ENCODE measurements at places on chromosomes 11 and 22. TPM values are rescaled to one million over a fixed set of nuclear protein-coding genes. Genes with fewer than 3 reads are reported as not detected.

Gene CNGA4
- total RNA-seq = 0.63 TPM

Gene MS4A6E
- total RNA-seq = not detected

Gene SORL1
- total RNA-seq = 116 TPM

Gene PHLDA2
- total RNA-seq = not detected

Gene ARHGEF17
- total RNA-seq = 46.6 TPM

Gene DLAT
- total RNA-seq = 36.9 TPM

Gene SAA1
- not detected for total RNA-seq

Gene POU2AF3
- total RNA-seq = 0.94 TPM

Gene ALDH3B2
- total RNA-seq = not detected

Gene PHOX2A
- not detected for total RNA-seq

Gene KREMEN1
- total RNA-seq = 11.0 TPM

Gene SHISA8
- total RNA-seq = not detected

Gene ART1
- total RNA-seq = not detected

Gene OR9Q2
- total RNA-seq = not detected

Gene TBX10
- total RNA-seq = not detected

Gene LARGE2
- 0.31 TPM for total RNA-seq

Gene ZC3H12C
- 33.5 TPM for total RNA-seq

Gene PGA5
- not detected for total RNA-seq

Gene MS4A13
- not detected for total RNA-seq

Gene GGT5
- 1.3 TPM for total RNA-seq

Gene LMO2
- 12.2 TPM for total RNA-seq

Gene PANX2
- total RNA-seq = 4.7 TPM

Gene CASP1
- total RNA-seq = 4.4 TPM

Gene CELSR1
- 8.8 TPM for total RNA-seq

Gene WNT7B
- total RNA-seq = 9.1 TPM

Gene RAG2
- total RNA-seq = not detected

Gene LRRC32
- total RNA-seq = 1.3 TPM

Gene ALX4
- total RNA-seq = 0.31 TPM

Gene KRTAP5-7
- total RNA-seq = not detected

All from parietal lobe (tissue), 2 donors.